Hematopoietic multipotent progenitor cell treated with erythropoietin and hydrocortisone succinate and interleukin-3 and kit ligand, for 4 days (in vitro differentiated cells): ENCODE measurements at places on chromosomes 6 and 20.

DNA sequence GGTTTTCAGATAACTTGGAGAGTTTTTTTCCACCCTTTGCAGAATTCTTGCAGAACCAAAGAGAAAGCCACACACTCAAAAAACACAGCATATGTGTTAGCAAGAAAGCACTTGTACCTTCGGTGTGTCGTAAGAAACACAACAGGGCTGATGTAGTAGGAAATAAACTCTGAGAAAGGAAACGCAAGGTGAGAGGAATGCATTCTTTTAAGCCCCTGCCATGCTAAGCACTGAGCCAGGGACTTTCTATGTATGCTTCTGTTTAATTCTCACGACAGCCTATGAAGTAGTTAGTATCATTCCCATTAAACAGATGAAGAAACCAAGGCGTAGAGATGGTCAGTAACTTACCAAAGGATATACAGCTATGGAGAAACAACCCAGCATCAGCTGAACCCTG, 23.1 kb downstream of the NEDD9 start:
- no peak for DNase-seq

GRCh38 chr20:59495894-59496510, 108.3 kb upstream of the PHACTR3 start:
- DNase-seq = peak; percentile 78

DNA sequence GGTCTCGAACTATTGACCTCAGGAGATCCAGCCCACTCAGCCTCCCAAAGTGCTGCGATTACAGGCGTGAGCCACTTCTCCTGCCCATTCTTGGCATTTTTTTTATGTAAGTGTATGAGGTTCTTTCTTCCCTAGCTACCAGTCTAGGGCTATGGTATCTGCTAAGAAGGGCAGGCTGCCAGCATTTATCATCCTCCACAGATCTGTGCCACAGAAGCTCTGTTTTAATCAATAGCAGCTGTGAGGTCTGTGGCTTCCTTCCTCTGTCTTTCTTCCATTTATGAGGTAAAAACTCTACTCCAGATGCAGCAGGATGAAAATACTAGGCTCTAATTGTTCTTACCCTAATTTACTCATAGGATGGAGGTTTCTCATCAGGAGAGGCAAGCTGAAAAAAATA, 1382.4 kb upstream of the ADGRB3 start:
- DNase-seq = peak; percentile 53

- peak; percentile 2 for DNase-seq
These were observed 911.0 kb upstream of the CITED2 start for GRCh38 chr6:140285471-140285870.

DNA sequence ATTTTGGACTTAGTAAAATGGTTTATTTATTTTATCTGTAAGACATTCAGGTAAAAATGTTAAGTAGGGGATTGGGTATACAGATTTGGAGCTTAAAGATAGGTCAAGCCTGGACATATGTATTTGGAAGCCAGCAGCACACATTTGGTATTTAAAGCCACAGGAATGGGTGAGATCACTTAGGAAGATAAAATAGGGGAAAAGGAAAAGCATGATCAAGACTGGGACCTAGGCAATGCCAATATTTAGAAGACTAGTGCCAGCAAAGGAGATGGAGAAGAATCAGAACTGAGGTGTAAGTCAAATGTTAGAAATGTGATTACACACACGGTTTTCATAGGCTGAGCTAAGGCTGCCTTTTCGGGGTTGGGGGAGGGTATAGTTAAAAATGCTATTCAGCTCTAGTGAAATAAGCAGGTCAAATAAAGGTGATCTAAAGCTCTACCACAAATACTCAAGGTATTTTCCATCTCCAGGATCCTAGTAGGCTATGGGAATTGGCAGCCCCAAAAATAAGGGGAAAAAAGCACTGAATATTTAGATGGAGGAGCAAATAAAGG, 20.6 kb downstream of the SLC2A12 start:
- no peak for DNase-seq

- DNase-seq = no peak
These were observed 467.4 kb upstream of the ID4 start for GRCh38 chr6:19369785-19370184.

DNA sequence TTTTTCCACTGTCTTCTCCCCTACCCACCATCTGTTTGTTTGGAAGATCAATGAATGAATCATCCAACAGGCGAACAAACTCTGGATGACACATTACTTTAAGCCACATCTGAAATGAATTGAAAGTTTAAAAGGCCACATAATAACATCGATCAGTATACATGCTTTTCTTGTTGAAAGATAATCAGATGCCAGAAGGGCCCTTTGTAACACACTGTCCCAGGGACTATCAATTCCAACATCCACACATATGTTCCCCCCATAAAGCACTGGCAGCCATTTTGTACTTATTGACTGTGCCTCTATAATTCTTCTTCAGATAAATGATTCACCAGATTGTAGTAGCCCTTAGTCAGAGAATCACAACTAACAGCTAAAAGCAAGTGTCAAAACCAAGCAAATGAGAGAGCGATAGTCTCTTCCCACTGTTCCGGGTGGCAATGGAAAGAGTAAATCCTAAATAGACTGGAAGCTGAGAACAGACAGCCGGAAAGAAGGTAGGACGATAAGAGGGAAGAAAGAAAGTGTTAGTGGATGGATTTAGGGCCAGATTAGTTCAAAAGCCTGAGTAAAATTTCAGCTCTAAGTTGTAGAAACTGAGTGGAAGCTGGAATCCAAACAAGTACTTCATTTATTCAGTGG, 184.9 kb upstream of the TENT5A start:
- no peak for DNase-seq

DNA sequence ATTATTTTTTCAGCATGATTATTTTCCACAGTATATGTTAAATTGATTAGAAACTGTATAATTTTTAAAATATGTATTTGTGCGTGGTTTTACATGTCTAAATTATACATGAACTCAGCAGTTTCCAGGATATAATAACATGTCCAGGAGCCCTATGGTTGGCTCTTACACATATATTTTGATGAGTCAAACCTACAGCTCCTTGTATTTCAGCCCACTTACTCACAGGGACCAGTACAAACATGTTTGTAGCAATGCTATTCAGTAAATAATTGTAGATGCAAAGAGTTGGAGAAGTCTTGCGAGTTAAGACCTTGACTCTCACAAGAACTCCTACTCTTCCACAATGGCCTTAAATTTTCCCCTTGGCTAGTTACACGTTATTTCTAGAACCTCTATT, 107.2 kb upstream of the SASH1 start:
- DNase-seq = no peak

DNA sequence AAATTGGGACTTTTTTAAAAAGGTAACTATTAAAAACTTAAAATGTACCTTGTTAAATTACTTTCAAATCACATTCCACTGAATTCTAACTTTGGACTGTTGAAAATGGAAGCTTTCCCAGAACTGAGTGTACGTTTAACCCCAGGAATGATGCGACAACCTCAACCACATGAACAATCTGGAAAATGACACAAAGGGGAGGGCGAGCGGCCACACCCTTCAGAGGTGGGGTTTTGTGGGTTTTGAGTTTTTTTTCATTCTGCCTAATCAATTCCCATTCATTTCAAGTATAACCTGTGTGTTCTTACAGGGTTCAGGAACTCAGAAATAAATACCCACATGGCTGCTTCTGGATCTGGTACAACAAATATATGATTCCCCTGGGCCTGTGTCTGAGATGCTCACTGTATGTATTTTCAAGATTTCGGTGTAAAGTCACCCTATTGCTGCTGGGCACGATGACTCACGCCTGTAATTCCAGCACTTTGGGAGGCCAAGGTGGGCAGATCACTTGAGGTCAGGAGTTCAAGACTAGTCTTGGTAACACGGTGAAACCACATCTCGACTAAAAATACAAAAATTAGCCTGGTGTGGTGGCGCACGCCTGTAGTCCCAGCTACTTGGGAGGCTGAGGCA, 21.6 kb downstream of the CNKSR3 start:
- no peak for DNase-seq

DNA sequence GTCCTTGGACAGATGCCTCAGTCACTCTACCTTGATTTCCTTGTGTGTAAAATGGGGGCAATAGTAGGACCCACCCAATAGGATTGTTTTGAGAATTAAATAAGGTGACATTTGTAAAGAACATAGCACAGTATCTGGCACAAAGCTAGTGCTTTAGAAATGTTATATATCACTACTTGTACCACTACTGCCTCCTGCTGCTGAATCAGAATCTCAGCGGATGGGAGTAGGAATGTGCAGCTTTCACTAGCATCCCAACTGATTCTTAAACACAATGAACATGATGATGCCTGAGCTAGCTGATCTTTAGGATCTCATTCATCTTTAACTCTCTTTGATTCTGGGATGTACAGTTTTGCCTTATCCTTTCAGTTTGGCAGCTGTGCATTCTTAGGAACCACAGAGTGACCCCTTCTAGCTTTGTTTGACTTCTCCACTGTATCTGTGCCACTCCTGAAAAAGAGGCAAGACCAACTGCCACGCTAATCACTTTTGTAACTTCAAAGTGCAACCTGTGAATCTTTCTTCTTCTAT, 7.2 kb downstream of the PBOV1 start:
- no peak for DNase-seq

GRCh38 chr6:41273714-41274113, 12.8 kb downstream of the TREM1 start:
- DNase-seq = no peak

DNA sequence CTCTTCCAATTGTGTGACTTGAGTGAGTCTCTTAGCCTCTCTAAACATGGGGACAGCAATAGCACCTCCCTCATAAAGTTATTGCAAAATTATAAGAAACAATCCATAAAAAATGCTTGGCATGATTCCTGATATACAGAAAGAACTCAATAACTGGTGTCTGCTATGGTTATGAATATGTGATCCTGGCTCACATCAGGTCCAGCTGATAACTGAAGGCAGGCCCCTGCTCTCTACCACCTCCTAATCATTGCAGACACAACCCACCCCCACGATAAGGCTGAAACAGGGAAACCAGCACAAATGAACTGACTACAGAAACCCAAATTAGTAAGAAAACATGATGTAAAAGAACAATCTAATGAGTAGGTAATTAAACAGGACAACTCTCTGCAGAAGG, 5.4 kb downstream of the TRIM15 start:
- peak; percentile 40 for DNase-seq

DNA sequence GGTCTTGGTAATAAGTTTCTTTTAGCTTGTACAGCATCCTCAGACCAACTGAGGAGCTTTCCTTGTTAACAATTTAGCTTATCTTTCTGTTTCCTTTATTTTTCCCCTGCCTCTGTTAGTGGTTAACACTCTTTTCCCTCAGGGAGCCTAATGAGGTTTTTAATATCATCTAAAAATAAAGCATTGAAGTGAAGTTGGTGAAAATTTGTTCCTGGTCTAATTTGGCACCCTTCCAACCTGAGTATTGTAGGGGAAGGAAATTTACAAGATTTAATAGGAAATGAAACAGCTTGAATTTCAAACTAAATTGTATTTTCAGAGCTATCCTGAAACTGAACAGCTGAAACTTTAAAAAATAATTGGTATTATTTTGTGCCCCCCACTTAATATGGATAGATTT, 28.1 kb upstream of the VAPB start:
- DNase-seq = no peak

- DNase-seq = peak; percentile 75
These were observed 186.9 kb upstream of the UST start for GRCh38 chr6:148559848-148560433.

GRCh38 chr6:39476670-39477069, 154.2 kb upstream of the KCNK16 start:
- DNase-seq = no peak

- no peak for DNase-seq
These were observed 20.0 kb upstream of the WFDC2 start for GRCh38 chr20:45449528-45449927.

DNA sequence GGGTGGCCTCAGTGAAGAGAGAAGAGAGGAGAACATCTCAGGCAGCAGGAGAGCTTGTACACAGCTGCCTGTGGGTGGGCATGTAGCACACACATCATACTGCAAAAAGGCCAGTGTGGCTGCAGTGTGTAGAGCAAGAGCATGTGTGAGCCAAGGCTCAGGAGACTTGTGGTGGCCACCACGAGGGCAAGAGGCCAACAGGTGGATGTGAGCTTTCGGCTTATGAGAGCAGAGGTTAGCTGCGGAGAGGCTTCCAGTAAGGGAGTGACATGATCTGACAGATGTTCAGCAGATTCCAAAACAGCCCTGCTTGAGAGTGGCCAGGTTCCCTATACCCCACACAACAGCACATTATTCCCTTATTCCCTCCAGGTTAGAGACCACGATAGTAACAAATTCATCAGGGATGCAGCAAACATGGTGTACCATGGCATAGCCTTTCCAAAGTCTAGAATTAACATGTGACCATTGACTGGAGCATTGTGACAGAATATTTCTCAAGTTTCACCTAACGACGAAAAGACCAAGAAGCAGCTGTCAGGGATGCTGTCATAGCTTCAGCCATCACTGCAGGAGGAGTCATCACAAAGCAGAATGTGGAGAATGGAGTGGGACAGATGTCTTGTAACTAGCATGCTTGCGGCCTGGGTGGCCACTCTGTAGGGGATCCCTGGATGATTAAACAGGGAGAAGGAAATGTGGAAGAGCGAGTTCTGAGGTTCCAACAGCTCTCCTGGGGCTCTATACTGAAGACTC, 23.1 kb downstream of the HM13 start:
- DNase-seq = no peak

DNA sequence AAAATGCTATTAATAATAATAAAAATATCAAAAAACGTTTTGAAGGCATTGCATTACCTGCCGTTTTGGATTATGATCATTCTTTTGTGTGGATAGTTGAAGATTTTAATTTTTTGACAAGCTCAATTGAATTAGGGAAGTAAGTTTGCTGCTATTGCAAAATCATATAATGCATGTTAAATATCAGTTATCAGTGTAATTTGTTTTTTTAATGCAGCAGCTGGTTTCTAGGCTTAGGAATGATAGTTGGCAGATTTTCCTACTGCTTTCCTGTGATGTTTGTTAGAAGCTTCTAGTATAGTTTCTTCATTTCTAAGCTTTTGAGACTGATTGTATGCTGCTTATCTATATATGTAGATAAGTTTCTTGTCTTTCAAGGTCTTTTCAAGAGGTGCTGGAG, 99.0 kb downstream of the JARID2 start:
- peak; percentile 57 for DNase-seq

DNA sequence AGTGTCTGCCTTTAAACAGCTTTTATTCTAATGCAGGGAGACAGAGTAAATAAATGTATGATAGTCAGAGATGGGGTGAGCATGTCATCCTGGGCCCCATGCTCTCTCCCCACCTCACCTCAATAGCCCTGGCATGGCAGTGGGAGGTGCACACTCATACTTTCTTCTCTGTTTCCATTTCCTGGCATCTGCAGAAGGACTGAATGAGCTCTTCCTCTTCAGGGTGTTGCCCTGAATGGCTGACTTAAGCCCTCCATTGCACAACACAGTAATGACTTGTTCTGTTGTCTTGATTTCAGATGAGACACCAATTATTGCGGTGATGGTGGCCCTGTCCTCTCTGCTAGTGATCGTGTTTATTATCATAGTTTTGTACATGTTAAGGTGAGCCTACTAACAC, 57.0 kb upstream of the GNRH2 start:
- DNase-seq = peak; percentile 58

DNA sequence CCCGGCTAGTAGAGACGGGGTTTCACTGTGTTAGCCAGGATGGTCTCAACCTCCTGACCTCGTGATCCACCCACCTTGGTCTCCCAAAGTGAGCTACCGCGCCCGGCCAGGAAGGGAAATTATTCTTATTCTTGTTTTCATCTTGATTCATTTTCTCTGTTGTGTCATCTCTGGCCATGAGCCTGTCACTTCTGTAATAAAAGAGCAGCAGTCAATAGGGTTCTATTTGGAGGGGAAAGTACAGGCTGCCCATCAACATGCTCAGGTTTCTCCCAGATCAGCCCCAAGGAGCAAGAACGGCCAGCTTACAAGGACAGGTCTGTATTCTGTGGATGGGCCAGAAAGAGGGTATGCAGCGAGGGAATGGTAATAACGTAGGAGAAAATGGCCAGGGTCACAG, 345.0 kb downstream of the PREX1 start:
- no peak for DNase-seq
